ENCODE measurements at places on chromosomes 4 and X.

DNA sequence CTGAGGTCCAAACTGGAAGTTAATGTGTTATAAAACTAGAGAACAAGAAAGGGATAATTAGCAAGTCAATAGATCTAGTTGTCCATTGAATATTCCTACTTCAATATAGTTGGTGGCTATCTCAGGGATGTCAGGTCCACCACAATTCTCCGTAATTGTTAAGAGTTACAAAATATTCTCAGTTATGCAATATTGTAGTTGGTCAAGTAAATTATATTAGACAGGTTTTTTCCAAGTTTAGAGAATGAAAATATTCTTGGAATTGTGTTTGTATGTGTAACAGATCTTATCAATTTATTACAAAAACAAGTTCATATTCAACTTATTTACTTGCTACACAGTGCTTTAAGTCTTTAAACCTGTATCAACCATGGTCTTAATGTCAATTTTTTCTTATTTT, 547.4 kb downstream of the SPRY1 start:
- no peak for DNase-seq

DNA sequence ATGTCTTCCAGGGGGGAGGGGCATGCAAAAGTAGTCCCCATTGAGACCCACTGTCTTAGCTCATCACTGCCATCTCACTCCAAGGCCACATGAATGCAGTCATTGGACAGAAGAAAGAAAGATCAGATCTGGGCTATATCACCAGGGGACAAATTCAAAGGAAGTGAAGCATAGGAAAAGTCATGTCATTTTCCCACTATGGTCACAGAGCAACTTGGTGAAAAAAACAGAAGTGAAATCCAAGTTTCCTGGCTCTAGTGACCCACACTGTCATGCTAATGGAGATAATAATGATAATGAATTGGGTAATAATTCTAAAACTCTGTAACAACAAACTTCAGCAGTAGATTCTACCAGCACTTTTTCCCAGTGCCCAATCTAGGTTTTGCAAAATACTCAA, 9.9 kb downstream of the LHFPL1 start:
- DNase-seq, result no peak

GRCh38 chrX:65658229-65658628, 9.2 kb upstream of the MSN start:
- no peak for DNase-seq

DNA sequence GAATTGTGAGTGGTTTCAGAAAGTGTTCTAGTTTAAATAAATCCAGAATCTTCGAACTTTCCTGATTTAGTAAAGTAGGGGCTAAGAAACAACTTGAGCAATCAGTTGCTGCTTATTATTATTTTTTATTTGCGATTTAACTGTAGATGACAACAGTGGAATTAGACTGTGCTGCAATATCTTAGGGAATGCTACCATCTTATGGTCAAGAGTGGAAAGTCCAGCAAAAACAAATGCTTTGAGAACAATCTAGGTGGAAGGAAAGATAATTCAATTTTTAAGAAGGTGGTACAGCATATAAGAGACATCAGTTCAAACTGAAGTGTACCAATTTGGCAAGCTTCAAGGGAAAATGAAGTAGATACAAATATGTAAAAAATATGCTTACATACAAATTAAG, 73.3 kb downstream of the CYLC1 start:
- DNase-seq, result no peak

GRCh38 chr4:10684631-10685030, at the start of gene CLNK:
Gene CLNK, minus strand, starts transcription at chr4:10684768. Its CDS starts 16,899 bp downstream, at chr4:10667869.
- no peak for DNase-seq

- DNase-seq, result no peak
These were observed 82.6 kb downstream of the FAM53A start for GRCh38 chr4:1601533-1601835.

DNA sequence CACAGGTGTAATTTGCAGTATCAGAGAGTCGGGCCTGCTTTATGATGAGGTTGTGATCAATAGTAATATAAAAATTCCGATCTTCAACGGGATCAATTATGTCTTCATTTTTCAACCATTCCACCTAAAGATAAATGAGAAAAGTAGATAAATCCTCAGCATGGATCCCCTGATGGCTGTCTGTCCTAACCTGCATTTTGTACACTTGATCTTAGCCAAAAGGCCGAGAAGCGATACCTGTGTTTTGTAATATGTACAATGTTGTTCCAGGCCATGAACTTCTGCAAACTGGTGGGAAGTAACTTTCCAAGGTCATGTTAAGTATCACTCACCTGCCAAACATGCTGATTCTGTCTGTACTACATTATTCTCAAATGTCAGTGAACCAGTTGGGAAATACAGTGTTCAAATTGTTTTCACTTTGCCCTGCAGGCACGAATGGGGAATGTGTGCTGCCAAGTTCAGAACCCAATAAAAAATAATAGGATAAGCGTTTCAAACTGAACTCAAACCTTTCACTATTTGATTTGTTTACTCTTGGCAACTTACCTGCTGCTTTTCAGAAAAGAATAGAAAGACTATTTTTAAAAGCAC, 298.1 kb downstream of the UNC5C start:
- DNase-seq, result no peak

DNA sequence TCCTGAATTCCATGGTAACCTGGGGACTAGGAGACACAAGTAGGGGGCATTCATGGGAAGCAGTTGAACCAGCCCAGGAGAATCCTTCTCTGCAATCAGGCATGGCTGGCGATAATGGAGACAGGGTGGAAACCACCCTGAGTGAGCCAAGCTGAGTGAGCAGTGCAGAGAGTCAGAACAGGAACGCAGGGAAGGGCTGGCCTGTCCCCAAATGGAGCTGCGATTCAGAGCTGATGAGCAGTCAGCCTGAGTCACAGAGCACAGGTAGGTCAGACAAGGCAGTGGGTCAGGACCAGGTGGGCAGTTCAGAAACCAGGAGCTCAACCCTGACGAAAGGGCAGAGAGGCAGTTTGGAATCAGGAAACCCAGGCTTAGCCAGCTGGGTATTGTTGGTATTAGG, 129.0 kb downstream of the BTC start:
- DNase-seq, result no peak

DNA sequence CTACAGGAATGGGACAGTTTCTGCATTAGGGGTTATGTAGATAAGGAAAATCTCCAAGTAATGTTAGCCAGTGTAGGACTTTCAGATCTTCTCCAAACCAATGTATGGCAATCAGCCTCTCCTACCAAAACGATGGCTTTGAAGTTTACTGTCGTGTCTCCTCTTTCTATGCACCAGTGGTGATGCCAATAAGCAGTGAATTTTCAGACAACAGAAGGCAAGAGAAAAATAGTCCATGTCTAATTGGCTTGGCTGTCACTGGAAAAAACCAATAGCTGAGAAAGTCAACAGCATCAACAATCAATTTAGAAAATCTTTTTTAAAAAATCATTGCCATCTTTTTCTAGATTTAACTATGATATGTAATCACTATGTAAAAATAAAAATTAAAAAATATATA, 35.0 kb downstream of the LIMCH1 start:
- no peak for DNase-seq

DNA sequence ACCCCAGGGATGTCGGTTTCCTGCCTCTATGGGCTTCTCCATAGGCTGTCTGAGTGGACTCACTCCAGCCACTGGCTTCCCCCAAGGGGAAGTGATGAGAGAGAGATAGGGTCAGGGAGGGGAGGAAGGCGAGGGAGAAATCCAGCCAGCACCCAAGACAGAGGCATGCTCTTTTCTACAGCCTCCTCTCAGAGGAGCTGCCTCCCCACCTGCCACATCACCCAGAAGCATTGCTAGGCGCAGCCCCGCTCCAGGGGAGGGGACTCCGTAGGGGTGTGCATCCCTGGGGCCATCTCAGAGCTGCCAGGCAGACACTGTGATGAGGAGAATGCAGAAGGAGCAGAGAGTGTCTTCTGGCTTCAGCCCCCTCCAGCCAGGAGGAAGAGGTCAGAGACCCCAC, 109.5 kb upstream of the NKX1-1 start:
- DNase-seq, result no peak

DNA sequence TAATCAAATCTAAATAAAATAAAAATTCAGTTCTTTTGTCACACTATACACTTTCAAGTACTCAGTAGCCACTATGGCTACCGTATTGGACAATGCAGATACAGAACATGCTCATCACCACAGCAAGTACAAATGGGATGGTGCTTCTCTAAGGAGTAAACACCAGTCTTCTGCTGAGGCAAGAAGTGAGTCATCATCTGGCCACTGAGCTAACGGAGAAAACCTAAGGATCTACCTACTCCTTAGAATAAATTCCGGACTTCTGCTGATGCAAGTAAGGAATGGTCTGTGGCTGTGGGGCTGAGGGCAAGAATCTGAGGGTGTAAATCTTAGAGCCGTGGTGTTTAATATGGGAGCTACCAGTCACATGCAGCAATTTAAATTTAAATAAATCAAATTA, 11.3 kb upstream of the RBMXL3 start:
- DNase-seq, result no peak

GRCh38 chr4:20724915-20725314, 24.7 kb downstream of the PACRGL start:
- DNase-seq, result no peak

GRCh38 chrX:48677516-48677915, 6.1 kb upstream of the WAS start:
- DNase-seq, result no peak

- DNase-seq, result peak; percentile 39
These were observed 28.1 kb downstream of the BEX3 start for GRCh38 chrX:103404231-103405008.

DNA sequence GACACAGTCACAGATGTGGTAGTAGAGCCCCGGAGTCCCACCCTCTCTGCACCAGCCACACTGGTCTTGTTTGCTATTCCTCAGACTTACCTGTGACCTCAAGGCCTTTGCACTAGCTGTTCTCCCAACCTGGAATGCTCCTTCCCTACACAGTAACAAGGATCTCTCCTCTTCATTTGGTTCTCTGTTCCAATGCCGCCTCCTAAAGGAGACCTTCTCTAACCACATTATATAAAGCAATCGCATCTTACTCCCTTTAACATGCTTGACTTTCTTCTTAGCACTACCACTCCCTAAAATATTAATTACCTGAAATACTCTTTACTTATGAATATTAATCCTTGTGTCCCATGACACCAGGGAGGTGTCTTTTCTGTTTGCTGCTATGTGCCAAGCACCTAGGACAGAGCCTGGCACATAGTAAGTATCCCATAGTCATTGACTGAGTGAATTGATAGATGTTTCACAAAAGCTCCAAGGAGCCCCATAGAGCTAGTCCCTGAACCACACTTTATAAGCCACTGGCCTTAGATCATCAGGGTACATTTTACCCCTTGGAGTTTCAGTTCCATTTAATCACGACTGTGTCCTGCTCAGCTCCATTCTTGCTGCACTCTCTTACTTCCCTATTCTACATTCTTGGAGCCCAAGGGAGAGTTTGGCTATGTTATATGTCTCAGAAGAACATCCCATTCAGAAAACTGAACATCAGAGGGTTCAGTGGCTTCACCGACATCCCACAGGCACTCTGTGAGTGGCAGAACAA, 312.7 kb downstream of the RAB28 start:
- no peak for DNase-seq

GRCh38 chrX:17298564-17298963, 76.4 kb upstream of the NHS start:
- DNase-seq, result no peak
